ENCODE measurements at places on chromosomes 5 and 9.
A peak's percentile ranks its signal among the peaks of the same experiment; 100 is the strongest.

DNA sequence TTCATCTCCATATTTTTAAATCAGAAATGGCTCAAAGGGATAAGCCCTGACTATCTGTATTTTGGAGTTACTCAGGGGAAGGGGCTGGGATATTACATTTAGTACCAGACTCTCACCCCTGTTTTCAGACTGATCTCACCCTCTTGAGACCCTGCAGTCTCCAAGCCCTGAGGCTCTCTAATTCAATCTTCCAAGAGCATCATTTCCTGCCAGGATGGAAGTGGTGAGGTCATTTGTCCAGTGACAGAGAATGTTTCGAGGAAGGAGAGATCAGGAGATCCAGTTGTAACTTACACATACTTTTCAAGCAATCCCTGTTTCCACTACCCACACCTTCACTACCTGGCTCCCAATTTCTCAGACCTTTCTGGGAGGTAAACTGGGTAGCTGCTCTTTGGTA lies 295.5 kb upstream of the EFNA5 start:
- no peak for DNase-seq

GRCh38 chr5:168691891-168692290 lies 112.7 kb upstream of the PANK3 start:
- DNase-seq = no peak

DNA sequence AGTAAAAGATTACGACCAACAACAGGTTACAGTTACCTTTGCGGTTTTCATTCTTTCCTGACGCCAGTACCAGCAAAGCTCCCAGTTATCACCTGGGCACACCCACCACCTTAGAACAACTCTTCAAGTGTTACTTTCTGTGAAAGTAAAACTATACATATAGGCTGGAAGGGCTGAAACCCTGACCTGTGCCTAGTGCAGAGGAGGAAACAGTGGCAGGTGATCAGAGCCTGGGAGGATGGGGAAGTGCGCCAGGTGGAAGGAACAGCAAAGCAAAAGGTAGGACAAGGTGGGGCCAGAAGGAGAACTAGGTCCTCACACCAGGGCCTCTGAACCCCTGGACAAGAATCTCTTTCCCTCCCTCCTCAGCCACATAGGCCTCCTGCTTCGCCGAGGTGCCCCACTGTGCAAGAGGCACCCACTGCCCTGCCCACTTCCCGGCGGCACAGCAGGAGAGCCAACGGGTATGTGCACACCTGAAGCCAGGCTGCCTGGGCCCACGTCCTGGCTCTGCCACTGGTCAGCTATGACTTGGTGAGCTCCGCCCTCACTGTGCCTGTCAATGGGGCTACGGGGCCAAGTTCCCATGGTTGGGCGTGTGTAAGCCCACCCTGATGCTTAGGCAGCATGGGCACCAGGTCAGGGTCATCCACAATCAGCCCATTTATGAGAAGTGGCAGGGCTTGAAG lies 26.9 kb downstream of the BICD2 start:
- DNase-seq = no peak

DNA sequence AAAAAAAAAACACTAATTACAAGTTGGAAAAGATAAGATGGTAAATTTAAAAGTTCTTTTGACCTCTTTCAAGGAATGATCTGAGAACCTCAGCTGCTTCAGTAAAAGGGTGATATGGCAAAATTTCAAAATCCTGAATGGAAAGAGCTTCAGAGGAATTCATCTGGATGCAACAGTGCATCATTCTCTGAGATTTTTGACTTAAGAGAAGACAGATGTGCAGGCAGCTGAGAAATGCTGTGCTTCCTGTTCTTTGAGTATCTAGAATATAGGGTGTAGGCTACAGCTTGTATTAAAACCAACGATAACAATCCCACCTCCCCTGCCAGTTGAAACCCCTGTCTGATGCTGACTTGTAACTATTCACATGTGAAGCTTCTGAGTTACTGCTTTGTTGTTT lies 6.2 kb downstream of the FRMPD1 start:
- no peak for DNase-seq

- DNase-seq = no peak
Observed at GRCh38 chr5:151947931-151948608, 23.4 kb upstream of the GLRA1 start.

DNA sequence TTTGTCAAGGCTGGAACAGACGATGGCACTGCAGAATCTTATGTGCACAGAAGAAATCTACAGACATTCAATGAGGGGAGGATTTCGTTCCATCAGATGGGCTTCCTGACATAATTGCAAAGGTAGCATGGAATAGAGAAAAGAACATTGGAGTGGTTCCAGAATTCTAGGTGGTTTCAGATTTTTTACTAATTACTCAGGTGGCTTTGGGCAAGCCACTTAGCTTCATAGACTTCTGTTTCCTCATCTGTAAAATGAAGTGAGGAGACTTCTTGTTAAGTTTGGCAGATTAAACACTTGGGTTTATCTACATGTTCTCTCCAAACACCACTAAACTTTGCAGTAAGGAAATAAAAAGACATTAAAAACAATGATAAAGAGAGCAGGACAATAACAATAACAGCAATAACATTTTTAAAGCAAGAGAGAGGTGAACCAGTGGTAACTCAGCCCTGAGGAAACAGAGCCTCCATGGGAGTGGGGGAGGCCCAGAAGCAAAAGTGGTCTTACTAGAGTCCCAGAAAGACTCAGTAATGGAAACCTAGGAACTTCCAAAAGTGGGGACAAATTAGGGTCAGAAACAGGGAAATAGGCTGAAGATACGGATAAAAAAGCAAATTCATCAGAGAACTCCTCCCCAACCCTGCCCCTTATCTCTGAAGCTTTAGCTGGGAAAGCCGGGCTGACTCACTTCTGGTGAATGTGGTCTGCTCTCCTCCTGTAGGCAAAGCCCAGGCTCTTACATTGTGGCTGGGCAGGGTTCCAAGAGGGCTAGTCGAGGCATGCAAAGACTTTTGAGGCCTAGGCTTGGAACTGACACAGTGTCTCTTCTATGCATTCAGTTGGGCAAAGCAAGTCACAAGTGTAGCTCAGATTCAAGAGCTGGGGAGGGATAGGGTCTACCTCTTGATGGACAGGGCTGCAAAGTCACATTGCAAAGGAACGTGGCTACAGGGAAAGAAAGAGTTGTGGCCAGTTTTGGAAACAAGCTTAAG lies 11.8 kb upstream of the ACTBL2 start:
- peak; percentile 98 for DNase-seq

DNA sequence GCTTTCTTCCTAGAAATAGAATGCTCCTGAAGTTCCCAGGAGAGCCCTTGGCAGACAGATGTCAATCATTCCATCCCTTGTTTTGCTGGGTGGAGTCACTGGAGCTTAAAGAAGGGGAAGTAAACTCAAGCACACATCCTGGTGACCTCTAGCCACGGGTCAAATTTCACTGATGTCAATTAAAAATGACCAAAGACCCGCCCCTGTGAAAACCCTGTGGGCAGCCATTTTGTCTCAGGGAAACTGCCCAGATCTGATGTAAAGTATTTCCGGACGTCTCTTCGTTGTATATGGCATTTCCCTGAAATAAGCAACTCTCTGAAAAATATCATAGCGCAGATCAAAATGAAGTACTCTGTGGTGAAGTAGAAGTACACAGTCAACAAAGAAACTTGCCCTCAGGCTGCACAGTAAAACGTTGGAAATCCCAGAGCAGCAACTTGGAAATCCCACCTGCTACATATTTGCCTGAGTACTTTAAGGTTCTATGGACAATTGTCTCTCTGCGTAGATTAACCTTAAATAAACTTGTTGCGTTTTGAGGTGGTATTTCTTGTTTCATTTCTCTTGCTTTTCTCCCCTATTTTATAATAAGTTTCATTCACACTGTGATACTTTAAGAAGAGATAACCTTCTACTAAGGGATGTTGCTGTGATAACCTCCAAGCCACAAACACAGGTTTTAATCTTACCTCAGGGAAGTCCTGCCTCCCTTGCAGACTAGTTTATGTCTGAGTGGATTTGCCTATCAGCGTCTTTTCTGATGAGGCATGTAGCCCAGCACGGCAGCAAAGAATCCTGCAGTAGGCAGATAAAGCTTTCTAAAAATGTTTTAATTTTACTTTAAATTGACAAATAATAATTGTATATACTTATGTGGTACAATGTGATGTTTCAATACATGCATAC lies 60.9 kb upstream of the PIP5K1B start:
- DNase-seq = no peak

DNA sequence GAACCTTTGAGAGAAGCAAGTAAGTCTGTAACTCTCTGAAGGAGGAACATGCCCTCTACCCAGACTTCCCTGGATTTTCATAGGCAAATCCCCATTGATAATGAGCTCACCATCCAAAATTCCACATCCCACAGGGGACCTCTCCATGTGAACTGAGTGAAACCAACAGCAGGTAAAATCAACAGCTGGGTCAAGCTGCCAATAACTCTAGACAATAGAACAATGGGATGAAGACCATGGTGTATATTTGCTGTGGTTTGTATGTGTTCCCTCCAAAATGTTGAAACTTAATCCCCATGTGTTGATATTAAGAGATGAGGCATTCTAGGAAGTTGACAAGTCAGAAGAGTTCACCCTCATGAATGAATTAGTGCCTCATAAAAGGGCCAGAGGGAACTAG lies 110.2 kb upstream of the MYO10 start:
- DNase-seq = no peak

- DNase-seq = peak; percentile 73
Observed at GRCh38 chr5:157543825-157544622, 31.6 kb downstream of the ADAM19 start.

DNA sequence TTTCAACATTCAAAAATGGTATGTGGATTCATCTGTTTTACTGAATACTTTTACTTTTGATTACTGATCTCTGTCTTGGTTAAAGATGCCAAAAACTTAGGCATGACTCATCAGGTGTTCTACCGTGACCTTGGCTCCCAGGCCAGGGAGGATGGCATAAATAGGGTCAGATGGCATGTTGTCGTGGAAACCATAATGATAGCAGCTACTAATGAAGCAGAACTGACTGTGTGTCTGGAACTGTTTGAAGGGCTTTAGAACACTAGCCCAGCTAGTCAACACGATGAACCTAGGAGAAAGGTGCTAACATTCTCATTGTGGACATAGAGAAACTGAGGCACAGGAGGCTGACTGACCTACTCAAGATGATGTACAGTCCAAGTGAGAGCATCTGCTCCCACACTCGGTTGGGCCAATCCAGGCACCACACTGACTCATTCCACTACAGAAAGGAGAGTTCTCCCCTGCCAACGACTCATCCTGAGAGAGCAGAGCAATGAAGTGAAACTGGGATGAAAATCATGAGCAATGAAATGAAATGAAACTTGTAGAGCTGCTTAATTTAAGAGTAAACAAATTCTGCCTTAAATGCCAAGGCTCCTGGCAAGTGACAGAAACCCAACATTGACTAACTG lies 116.0 kb downstream of the TENT4A start:
- peak; percentile 3 for DNase-seq

- no peak for DNase-seq
Observed at GRCh38 chr5:79853028-79853427, 138.0 kb downstream of the MTX3 start.

DNA sequence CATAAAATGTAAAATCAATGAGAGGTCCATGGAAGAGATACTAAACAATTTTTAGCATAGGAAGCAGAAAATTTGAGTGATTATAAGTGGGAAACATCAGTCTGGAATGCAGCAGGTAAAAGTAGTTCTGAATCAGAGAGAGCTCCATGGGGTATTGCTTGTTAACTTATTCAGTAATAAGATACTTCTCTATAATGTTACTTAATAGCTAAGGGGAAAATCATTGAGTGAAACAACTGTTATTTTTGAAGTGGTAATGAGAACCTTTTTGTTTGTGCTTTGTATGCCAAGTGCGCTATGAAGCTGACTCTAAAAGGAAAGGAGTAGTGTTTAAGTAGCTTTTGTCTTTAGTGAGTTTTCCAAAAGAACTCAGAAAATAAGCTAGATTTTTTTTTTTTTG lies 95.2 kb downstream of the ERBIN start:
- no peak for DNase-seq

DNA sequence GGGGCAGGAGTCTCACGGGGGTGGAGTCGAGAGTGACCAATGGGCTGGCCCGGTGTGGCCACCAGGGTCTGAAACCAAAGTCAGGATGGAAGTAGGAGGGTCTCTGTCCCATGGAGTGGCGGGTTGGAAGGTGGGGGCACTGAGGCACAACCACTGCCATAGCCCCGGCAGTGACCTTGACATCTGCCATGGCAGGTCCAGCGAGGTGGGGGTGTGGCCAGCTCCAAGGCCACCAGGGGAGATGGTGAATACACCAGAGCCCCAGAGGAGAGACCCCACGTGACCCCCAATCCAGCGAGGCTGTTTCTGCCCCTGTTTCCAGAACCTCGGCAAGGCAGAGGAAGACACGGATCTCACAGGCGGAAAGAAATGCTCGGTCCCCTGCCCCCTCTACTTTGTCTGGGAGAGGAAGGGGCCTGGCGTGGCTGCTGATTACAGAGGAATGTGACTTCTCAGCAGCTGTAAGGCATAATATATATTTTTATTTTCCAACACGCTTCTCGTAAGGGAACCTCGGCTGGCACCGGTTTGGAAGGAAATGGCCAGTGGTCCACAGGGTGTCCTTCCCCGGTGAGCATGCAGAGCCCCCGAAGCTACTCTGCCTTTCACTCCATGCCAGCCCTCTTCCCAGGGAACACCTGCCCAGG lies 105.7 kb upstream of the SARDH start:
- DNase-seq = no peak

GRCh38 chr9:76374783-76375559 lies 19.3 kb downstream of the RFK start:
- DNase-seq = peak; percentile 91

- DNase-seq = no peak
Observed at GRCh38 chr5:54745599-54745998, 228.0 kb downstream of the SNX18 start.

- DNase-seq = no peak
Observed at GRCh38 chr5:157167214-157167621, 1.2 kb upstream of the GARIN3 start.

DNA sequence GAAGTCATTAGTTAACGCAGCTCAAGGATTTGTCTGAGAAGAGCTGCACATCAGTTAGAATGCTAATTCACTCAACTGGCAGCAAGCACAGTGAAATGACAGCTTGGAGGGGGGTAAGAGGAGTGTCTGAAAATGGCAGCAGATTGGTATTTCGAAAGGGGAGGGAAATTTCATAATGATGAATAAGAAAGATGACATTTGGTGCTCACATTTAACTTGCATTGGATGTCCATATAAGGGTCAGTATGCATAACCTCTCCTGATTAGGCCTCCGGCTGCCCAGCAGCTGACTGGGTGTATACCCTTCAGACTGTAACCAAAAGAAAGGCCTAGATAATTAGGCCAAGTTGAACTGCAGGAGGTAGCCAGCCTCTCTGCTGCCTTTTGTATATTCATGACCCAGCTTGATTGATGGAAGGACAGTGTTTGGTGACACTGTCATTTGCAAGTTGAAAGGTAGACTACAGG lies 131.0 kb downstream of the PBX3 start:
- peak; percentile 74 for DNase-seq

- no peak for DNase-seq
Observed at GRCh38 chr9:82363198-82363597, 374.6 kb downstream of the SPATA31D1 start.

GRCh38 chr5:16090270-16090669 lies 89.3 kb downstream of the MARCHF11 start:
- no peak for DNase-seq

- no peak for DNase-seq
Observed at GRCh38 chr5:168072665-168073064, 218.8 kb upstream of the WWC1 start.
